ENCODE measurements at places on chromosomes 11 and 22. TPM values are rescaled to one million over a fixed set of nuclear protein-coding genes. Genes with fewer than 3 reads are reported as not detected.

Gene KRTAP5-9
- polyA plus RNA-seq = not detected

Gene KDM4E
- polyA plus RNA-seq = not detected

Gene HSPB2
- polyA plus RNA-seq = 15.6 TPM

Gene DBX1
- polyA plus RNA-seq = not detected

Gene BBOX1
- polyA plus RNA-seq = 0.11 TPM

Gene TRIM49
- not detected for polyA plus RNA-seq

Gene PRR33
- 0.11 TPM for polyA plus RNA-seq

Gene OR4A16
- polyA plus RNA-seq = not detected

Gene CD3D
- 1.2 TPM for polyA plus RNA-seq

Measured in adipose tissue (tissue), 3 donors.